ENCODE measurements at places on chromosomes 3 and 15.

DNA sequence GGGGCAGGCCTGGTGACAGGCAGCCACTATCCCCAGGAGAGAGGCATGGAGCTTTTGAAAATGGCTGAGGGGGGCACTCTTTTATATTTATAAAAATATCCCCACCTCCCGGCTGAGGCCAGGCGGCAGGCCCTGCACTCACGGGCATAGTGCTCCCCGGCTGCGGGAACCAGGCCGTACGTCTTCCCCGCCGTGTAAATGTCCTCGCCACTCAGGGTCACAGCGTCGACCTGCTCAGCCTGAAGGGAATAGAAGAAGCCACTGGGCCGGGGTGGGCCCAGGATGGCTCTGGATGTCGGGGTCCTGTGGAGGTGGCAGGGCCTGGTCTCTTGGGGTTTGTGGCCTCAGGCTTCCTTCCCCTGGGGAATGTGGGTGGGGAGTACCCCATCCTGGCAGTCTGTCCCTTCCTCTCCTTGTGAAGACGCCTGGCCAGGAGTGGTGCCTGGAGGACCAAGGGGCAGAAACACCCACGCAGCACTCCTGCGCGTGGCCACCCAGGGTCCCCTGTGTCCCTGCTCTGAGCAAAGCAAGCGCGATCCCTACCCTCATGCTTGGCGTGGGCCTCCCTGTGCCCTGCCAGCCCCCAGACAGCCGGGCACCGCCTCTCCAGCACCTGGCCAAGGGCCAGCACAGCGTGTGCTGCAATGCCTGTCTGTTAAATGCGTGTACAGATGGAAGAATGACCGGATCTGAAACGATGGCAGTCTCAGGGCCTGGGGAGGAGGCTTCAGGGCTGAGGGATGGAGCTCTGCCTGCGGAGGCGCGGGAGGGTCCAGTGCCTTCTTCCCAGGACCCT, 18.9 kb downstream of the MELTF start:
- no peak for DNase-seq

DNA sequence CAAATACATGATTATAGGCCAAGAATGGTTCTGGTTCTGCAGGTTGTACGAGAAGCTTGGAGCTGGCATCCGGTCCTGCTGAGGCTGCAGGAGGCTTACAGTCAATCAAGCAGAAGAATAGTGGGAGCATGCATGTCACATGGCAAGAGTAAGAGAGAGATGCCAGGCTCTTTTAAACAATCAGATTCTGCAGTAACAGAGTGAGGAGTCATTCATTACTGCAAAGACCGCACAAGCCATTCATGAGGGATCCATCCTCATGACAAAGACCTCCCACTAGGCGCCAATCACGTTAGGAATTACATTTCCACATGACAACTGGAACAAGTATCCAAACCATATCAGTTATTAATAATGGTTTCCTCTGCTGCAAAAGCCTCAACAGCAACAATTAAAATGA, 536.8 kb downstream of the CADM2 start:
- no peak for DNase-seq

- no peak for DNase-seq
Observed at GRCh38 chr15:87736401-87736800, 520.1 kb downstream of the NTRK3 start.

GRCh38 chr3:52494445-52494844, 693 bp upstream of the STAB1 start:
- DNase-seq, result no peak

DNA sequence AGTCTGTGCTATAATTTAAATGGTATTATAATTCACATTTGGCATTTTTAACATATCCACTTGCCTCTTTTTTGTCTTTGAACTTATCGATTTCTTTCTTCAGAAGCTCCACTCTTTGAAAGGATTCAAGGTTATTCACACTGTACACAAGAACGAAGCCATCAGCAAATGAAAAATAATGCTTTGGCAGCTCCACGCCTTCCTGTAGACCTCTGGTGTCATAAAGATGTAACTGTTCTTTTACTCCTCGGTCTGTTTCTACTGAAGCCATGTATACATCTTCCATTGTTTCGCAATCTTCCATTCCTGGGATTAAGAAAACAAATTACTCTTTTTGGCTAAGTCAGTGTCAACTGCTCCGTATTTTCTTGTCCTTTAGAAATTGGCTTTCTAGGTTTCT, 16.0 kb downstream of the NKIRAS1 start:
- DNase-seq, result no peak

- no peak for DNase-seq
Observed at GRCh38 chr3:140443073-140443472, 234.8 kb upstream of the TRIM42 start.

All from globus pallidus (tissue), 1 donor.